Bladder microvascular endothelial cell (primary cell): ENCODE measurements at places on chromosomes 6 and 20. TPM values are rescaled to one million over a fixed set of nuclear protein-coding genes. Genes with fewer than 3 reads are reported as not detected.

Gene OXT
- not detected in 2 replicates for total RNA-seq

Gene VGLL2
- total RNA-seq, result not detected in 2 replicates

Gene RAB44
- total RNA-seq, result under 0.01 TPM in 1 of 2 replicates, not detected in the other

Gene TINAG
- total RNA-seq, result not detected in 2 replicates

Gene DLL1
- total RNA-seq, result 2.2 and 2.6 TPM in 2 replicates

Gene SLPI
- 2.6 TPM in 1 of 2 replicates, not detected in the other for total RNA-seq

Gene MOG
- not detected in 2 replicates for total RNA-seq

Gene TREML1
- not detected in 2 replicates for total RNA-seq

Gene KCNK15
- 0.06 TPM in 1 of 2 replicates, not detected in the other for total RNA-seq

Gene MAP7
- 0.16 and 0.63 TPM in 2 replicates for total RNA-seq

Gene MBOAT1
- 4.2 and 11.8 TPM in 2 replicates for total RNA-seq

Gene TEAD3
- total RNA-seq, result under 0.01 and 0.31 TPM in 2 replicates

Gene RNF182
- 0.65 and 2.5 TPM in 2 replicates for total RNA-seq

Gene AIF1
- not detected in 2 replicates for total RNA-seq

Gene STX11
- 5.7 and 16.4 TPM in 2 replicates for total RNA-seq

Gene DPPA5
- not detected in 2 replicates for total RNA-seq

Gene BFSP1
- 1.8 and 2.1 TPM in 2 replicates for total RNA-seq

Gene NKX2-4
- total RNA-seq, result not detected in 2 replicates

Gene COL9A1
- not detected in 2 replicates for total RNA-seq

Gene TOP1
- 14.7 and 41.3 TPM in 2 replicates for total RNA-seq

Gene HLA-E
- 600 and 658 TPM in 2 replicates for total RNA-seq

Gene RFX6
- not detected in 2 replicates for total RNA-seq

Gene RIPPLY2
- total RNA-seq, result 0.19 TPM in 1 of 2 replicates, not detected in the other

Gene TAAR2
- total RNA-seq, result not detected in 2 replicates

Gene FAM50B
- 8.7 and 9.4 TPM in 2 replicates for total RNA-seq

Gene FKBP5
- total RNA-seq, result 30.3 and 33.1 TPM in 2 replicates

Gene MYCT1
- total RNA-seq, result 82.4 and 188 TPM in 2 replicates

Gene CLVS2
- not detected in 2 replicates for total RNA-seq

Gene HSPA1L
- total RNA-seq, result 0.81 and 1.8 TPM in 2 replicates

Gene RAD21L1
- not detected in 2 replicates for total RNA-seq

Gene STMND1
- total RNA-seq, result not detected in 2 replicates

Gene SLC22A2
- not detected in 2 replicates for total RNA-seq

Gene WFDC2
- total RNA-seq, result not detected in 2 replicates

Gene GTF2H4
- 7.6 and 21.7 TPM in 2 replicates for total RNA-seq

Gene SCAF8
- 13.3 and 31.3 TPM in 2 replicates for total RNA-seq

Gene KCNK16
- not detected in 2 replicates for total RNA-seq

Gene LKAAEAR1
- 0.16 and 0.25 TPM in 2 replicates for total RNA-seq

Gene RHAG
- not detected in 2 replicates for total RNA-seq

Gene TRIM40
- total RNA-seq, result not detected in 2 replicates

Gene WFDC10B
- total RNA-seq, result not detected in 2 replicates

Gene TPX2
- total RNA-seq, result 25.2 and 35.5 TPM in 2 replicates

Gene NRSN1
- total RNA-seq, result not detected in 2 replicates

Gene KIFC1
- total RNA-seq, result 14.0 and 25.6 TPM in 2 replicates

Gene PTCRA
- not detected in 2 replicates for total RNA-seq

Gene PRL
- total RNA-seq, result not detected in 2 replicates

Gene ZBP1
- total RNA-seq, result not detected in 2 replicates

Gene FOXC1
- 3.2 and 6.9 TPM in 2 replicates for total RNA-seq

Gene MPC1
- 9.3 and 17.5 TPM in 2 replicates for total RNA-seq
